Stimulated activated naive CD4-positive, alpha-beta T cell (primary cell): ENCODE measurements at places on chromosomes 12 and 14.

DNA sequence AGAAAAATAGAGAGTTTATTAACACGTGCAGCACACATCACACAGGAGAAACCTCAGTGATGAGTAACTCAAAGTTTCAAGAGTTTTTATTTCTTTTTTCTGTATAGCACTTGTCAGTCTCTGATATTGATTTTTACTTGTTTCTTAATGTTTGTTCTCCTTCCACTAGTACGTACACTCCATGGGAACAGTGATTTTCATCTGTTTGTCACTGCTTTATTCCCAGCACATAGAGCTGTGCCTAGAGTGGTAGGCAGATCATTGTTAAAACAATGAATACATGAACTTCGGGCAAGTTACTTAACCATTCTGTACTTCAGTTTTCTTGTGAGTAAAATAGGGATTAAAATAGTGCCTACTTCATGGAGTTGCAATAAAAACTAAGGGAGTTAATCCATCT, 46.6 kb downstream of the ETV6 start:
- DNase-seq, result no peak

GRCh38 chr12:59859171-59859510, 263.3 kb downstream of the SLC16A7 start:
- DNase-seq, result no peak

DNA sequence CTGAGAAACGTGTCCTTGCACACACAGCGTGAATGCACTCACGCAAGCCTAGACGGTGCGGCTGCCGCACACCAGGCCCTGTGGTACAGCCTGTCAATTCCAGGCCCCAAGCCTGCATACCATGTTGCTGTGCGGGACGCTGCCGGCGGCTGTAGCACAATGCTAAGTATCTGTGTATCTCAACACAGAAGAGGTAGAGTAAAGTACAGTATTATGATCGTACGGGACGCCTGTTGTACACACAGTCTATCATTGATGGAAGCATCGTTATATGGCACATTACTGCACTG, 45.0 kb downstream of the AMN start:
- DNase-seq, result no peak

GRCh38 chr14:47194055-47194454, 481.4 kb downstream of the MDGA2 start:
- no peak for DNase-seq

DNA sequence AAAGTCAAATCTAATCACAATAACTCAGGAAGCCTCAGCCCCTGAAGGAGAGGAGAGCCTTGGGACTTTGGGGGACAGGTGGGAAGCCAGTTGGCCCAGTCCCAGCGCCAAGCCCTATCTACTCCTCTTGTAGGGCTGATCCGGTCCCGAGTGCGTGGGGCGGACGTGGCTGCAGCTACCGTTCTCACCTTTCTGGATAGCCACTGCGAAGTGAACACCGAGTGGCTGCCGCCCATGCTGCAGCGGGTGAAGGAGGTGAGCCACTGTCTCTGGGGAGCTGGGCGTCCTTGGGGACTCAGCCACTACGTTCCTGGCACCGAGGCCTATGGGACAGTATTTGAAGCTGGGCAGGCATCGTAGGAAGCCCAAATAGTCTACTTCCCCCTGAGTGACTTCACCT, 68.4 kb downstream of the GALNT16 start:
- no peak for DNase-seq

DNA sequence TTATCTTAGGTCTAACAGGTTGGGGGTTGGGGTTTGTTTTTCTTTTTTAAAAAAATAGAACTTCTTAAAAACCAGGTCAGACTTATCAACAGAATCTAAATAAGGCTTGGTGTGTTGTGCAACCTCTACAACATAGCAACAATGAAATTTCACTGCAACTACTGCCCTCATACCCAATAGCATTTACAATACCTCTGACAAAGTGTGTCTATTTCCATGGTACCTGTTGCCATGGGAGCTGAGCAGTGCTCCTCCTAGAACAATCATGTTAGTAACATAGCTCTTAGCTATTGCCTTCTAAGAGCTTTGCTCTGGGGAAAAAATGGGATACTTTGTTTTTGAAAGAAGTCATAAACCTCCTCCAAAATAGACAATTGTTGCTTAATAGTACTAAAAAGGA, 103.3 kb upstream of the CCDC175 start:
- DNase-seq, result no peak

GRCh38 chr14:58088961-58089360, 63.1 kb downstream of the ARMH4 start:
- no peak for DNase-seq

- DNase-seq, result no peak
Observed at GRCh38 chr12:58882826-58883225, 37.5 kb downstream of the LRIG3 start.

DNA sequence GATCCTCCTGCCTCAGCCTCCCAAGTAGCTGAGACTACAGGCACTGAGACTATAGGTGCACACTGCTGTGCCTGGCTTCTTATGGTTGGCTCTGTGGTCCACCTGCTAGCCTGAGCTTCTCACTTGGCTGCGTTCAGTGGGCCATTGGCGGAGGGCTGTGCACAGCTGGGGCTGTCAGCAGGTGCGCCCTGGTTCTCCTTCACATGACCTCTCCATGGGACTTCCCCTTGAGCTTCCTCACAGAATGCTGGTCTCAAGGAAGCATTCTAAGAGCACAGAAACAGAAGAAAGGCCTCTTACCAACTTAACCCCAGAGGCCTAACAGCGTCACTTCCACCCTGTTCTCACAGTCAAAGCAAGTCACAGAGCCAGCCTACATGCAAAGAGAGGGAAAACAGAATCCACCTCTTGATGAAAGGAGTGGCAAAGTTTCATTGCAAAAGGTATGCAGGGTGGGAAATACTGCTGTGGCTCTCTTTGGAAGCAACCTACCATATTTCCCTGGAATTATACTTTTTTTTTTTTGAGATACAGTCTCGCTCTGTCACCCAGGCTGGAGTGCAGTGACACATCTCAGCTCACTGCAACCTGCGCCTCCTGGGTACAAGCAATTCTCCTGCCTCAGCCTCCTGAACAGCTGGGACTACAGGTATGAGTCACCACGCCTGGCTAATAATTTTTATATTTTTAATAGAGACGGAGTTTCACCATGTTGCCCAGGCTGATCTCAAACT, 9.3 kb downstream of the RILPL2 start:
- DNase-seq, result no peak

- DNase-seq, result no peak
Observed at GRCh38 chr12:114003286-114003685, 37.2 kb upstream of the RBM19 start.

- DNase-seq, result no peak
Observed at GRCh38 chr12:46839232-46839631, 13.4 kb upstream of the SLC38A4 start.

DNA sequence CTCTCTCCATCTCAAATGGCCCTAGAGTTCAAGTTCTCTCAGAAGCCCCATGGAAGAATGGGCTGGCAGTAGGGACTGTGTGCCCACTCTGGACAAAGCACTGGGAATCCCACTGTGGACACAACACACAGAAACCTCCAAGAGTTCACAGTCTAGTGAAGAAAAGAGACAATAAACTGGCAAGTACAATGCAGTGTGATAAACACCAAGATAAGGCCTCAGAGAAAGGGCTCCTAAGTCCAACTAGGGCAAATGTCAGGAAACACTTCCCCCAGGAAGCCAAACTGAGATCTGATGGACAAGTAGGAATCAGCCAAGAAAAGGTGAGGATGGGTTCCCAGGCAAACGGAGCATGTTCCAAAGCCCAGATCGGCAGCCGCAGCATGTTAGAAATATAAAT, 5.4 kb downstream of the VSIG10 start:
- DNase-seq, result no peak

DNA sequence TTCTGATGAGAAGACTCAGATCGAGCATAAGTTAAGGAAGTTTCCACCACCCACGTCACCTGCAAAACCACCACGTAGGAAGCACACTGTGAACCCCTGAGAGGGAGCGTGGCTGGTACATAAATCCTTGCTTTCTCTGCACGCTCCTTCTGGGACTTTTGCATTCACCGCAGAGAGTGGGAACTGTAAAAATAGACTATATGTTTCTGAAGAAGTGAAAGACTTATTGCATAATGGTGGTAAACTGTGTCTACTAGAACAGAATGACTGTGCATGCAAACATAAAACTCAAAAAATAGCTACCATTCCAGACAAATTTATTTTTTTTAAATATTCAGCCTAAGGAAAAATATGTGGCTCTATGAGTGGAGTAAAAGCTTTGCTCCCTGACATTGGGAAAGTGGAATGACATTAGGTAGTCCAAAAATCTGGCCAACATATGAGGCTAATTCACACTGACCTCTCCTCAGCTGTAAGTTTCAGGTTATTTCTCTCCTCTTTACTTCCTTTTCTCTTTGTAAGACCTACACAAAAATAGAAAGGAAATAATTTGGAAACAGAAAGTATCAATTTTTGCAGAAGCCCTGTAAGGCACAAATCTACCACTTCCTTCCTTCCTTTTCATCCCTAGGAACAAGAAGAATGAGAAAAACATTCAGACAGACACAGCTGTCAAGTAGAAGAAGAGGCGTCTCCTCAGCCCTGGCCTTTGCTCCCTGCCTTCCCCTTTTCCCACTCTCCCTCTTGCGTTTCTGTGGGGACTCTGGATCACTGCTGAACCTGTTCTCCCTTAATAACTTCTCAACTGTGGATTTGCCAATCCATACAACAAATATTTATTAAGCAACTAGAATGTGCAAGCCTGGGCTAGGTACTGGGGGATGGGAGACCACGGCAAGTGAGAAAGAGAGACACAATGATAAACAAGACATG, 264.3 kb upstream of the FOXN3 start:
- peak; percentile 14 for DNase-seq

DNA sequence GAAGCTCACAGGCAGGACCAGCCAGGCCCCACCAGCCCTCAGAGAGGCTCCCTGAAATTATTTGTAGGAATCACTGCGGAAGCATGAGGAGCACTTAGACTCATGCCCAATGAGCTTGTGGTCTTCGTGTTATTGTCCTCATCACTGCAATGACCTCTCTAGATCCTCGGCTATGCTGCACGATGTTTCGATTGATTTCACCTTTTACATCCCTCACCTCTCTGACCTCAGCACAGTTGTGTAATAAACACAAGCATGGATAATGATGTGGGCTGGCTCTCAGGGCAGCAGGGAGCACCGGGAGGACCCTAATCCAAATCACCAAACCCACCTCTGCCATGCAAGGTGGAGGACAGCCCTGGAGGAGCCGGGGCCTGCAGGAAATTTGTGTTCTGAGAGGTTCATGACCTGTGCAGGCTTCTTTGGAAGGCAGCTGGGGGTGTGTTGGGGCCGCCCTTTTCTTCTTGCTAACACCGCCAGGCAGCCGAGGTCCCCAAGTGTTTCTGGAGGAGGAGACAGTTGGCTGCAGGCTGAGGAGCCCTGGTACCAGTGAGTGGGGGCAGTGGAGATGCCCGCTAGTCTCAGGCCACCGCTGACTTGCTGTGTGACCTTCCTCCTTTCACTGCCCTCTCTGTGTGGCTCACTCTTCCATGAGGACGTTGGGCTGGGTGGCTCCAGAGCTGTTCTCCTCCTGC, 29.5 kb upstream of the EML1 start:
- no peak for DNase-seq

DNA sequence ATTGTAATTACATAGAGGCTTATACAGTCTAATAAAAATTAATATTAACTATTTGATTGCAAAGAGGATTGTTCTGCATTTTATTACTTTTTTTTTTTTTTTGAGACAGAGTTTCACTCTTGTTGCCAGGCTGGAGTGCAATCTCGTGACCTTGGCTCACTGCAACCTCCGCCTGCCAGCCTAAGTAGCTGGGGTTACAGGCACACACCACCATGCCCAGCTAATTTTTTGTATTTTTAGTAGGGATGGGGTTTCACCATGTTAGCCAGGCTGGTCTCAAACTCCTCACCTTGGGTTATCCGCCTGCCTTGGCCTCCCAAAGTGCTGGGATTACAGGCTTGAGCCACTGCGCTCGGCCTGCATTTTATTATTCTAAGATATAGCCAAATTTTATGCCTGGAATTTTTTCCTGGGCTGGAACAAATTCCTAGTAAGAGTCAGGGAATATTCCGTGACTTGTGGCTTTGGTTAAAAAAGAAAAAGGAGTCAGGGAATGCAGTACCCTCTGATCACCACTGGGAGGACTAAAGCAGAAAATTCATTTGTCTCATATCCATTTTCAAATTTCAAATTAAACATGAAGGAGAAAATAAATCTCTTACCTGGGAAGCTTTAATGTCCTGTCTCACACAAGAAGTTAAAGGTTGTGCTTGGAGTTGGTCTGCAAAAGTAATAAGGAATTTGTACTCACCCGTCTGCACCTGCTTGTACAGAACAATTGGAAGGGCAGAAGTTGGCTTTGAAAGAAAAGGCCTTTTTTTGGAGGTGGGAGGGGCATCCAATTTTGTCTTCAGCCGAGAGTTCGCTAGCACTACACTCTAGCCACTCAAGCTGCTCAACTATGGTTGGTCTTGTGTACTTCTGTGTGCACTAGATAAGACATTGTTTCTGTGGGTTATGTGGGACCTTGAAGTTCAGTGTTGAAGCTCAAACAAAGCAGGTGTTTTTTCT, 8.7 kb downstream of the MARK3 start:
- peak; percentile 21 for DNase-seq

DNA sequence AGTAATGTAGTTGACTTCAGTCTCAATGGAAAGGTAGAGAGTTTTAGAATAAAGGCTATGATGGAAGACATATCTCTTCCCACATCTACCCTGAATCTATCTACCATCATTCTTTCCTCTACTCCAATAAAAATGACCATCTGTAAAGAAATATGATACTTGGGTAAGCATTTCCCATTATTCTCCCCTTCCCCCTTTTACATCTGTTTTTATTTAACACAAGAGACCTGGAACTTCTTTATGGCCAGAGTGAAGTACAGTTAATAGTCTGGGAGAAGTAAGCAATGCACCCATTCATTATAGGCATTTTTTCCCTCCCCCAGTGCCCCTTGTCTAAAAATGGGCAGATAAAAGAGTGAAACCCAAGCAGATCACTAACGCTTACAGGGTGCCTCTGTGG, 6.5 kb downstream of the TPH2 start:
- no peak for DNase-seq

- DNase-seq, result no peak
Observed at GRCh38 chr12:72304751-72305150, 32.6 kb downstream of the TRHDE start.

DNA sequence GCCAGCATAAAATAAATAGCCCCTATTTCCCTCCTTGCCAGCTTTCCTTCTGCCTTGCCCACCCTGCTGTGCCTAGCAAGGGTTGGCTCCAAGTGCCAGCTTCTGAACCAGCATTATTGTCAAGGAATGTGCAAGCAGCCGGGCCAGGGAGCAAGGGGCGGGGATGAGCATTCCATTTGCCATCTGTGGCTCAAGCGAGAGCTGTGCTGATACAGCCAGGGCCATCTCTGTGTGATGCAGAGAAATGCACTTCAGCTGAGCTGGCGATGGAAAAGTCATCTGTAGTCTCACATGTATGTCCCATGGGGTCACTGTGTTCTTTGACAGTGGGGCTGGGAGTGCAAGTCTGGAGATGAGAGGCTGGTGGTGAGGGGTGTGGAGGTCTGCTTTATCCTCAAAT, 137.3 kb downstream of the SUDS3 start:
- DNase-seq, result no peak

- DNase-seq, result no peak
Observed at GRCh38 chr12:16586350-16587109, 19.4 kb downstream of the LMO3 start.
